ENCODE measurements at places on chromosomes 2 and 18.

GRCh38 chr2:239928391-239929350 is 96.5 kb downstream of the NDUFA10 start:
- peak; percentile 47 for DNase-seq

GRCh38 chr2:233654501-233654900 is 17.2 kb upstream of the UGT1A9 start:
- no peak for DNase-seq

DNA sequence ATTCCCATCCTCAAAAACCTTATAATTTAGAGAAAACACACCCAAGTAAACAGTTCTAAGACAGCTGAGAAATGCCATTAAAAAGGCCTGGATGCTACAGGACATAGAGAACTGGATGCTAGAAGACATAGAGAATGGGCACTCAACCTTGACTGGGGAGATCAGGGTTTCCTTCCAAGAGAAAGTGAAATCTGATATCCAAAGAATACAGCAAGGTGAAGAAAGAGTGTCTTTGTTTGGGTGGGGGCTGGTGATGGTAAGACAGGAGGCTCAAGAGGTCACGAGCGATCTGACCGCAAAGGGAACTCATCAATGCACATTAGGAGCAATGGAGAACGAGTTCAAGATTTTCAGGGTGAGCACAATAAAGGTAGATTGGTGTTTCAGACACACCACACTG is 31.6 kb downstream of the EPB41L3 start:
- no peak for DNase-seq

GRCh38 chr2:170745305-170745704 is 24.9 kb upstream of the ERICH2 start:
- DNase-seq, result no peak

DNA sequence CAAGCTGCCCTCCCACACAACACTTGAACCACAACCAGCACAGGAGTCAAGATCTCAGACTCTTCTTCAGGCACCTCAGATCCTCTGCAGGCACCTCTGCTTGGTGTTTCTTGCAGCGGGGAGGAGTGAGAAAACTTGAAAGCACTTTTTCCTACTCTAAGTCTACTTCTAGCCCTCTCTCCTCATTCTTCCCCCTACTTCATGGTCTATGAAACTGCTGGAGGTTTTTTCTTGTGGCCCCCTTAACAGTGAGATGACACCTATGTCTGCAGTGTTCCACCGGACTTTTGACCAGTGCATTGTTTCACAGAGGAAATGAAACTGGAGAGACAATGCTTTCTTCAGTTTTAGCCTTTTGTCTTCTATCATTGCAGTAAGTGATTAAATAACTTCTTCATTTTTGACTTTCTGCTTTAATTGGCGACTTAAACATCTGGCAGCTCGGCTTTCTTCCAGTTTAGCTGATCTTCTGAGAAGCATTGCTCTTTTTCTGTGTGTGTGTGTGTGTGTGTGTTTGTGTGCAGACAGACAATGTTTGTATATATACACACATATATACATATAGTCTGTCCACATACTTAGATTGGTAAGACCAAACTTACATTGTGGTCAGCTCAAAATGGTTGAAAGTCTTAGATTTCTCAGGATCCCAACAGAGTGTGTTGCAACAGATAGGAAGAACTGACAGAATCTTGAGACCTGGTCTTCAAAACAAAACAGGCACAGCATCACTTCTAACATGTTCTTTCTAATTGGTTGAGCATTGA is 1474.0 kb upstream of the TMEFF2 start:
- no peak for DNase-seq

GRCh38 chr2:99725820-99726219 is 236.0 kb upstream of the REV1 start:
- DNase-seq, result no peak

- no peak for DNase-seq
Observed at GRCh38 chr2:209642146-209642820, 129.3 kb upstream of the UNC80 start.

GRCh38 chr2:206154197-206154596 is 5.0 kb downstream of the NDUFS1 start:
- DNase-seq, result peak; percentile 8
